ENCODE measurements at places on chromosomes 6 and 20.
A peak's percentile ranks its signal among the peaks of the same experiment; 100 is the strongest.

GRCh38 chr20:24782801-24783630, 166.1 kb upstream of the CST7 start:
- no peak for DNase-seq

- peak; percentile 65 for DNase-seq
These were observed 73.8 kb upstream of the SCP2D1 start for GRCh38 chr20:18739751-18740166.

DNA sequence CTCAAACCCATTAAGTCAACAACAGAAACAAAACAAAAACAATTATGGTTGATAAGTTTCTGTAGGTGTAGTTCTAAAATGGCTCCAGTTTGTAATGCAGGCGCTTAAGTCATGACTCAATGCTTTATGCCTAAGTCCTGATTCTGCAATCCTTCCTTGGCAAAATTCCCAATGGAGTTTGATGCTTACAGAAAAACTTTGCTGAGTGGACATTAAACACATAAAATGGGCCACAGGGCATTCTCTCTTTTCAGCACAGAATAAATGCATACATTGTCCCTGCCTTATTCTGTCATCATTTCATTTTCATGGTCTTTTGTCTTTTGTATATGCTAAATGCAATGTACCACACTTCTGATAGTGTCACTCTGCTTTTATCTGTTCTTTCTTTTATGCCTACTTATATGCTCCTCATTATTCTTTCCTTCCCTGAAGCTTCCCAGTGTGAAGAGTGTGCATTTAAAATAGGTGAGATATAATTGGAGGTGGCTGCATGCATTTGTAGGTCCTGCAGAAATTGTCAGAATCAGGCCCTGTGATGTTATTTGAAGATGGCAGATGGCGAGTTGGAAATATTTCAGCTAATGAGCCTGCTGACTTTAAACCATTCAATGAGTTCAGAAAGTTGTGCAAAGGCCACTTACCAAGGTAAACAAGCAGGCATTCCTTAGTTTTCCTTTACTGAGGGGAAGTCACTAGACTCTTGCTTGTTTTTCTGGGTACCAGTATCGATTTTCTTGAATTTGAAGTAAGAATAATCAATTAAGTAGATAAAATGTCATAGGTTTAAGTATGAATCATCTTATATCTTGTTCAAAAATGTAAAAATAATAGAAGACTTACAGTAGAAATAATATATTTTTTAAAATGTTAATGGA, 313.1 kb downstream of the TRDN start:
- no peak for DNase-seq

DNA sequence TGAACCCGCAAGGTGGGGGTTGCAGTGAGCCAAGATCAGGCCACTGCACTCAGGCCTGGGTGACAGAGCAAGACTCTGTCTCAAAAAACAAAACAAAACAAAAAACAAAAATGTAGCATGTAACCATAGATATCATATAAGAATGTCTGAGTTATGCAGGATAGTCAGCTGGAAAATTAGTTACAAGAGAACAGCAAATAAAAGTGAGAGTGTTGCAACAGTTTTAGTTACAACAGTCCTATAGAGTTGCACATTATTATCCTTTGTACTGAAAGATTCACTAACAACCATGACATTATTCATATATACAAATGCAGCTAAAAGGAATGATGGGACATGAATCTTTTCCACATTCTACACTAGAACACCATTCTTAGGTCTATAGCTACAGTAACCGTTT, 16.4 kb downstream of the RNF24 start:
- DNase-seq = no peak

GRCh38 chr6:20092071-20092566, 120.2 kb downstream of the MBOAT1 start:
- peak; percentile 17 for DNase-seq

DNA sequence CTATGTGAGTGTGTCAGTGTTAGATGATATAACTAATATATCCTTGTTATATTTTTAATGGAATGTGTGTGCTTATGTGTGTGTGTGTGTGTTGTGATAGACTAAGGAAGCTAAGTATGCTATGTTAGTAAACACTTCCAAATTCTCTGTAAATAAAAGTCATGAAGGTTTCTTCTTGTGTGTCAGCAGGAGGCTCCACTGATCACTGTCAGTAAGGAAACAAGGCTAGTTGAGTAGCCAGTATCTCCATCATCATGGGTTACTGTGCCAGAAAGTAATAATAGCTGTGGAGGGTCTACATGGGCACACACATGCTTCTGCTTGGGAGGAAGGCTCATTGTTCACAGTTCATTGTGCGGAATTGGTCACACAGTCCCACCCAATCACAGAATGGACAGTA, 302.8 kb upstream of the RNF217 start:
- DNase-seq = no peak

DNA sequence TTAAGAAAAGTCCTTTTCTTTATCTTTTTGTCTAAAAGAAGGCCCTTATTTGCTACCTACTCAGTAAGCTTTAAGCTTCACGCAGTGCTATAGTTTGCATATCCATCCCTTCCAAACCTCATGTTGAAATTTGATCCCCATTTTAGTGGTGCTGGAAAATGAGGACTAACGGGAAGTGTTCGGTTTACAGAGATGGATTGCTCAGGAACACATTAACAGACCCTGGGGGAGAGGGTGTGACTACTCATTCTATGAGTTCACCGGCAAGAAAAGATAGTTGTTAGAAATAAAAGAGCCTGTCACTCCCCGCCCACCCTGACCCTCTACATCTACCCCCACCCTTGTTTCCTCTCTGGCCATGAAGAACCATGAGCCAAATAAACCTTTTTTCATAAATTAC, 546.2 kb downstream of the MEI4 start:
- no peak for DNase-seq

DNA sequence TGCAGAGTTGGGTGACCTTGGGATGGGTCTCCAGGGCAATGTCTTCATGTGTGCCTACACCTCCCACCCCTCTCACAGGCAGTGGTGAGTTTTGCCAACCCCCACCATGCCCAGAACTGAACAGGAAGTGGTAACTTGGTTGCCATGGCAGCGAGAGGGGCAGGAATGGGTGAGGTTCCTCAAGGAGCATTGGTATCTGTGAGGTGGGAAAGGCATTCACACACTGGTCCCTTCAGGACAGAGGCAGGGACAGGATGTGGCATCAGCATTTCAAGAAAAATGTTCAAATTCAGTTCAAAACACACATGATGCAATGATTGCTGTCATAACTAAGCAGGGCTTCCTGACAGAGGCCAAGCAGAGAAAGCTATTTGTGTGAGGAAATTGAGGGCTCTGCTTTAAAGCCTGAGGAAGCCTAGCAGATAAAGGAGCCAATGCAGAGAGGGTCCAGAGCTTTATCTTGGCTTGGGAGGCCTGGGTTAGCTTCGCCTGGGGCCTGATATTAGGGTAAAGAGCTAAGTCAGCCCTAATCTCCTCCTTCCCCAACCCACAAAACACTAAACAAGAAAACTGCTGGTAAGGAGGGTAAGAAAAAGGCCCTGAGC, 551 bp downstream of the TREML2 start:
- no peak for DNase-seq

DNA sequence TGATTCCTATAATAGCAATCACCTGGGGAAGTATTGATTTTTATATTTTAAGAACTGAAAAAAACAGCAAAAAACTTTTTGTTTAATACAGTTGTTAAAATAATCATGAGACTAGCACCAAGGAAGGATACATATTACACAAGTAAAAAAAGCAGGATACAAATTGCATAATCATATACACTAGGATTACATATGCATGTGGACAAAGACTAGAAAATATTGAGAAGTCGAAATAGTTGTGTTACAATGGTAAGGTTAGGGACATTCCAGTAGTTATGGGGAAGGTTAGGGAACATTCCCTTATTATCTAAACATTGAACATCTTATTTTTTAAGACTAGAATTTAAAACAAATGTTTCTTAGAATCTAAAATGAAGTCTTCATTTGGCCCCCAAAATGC, 9.5 kb downstream of the NUS1 start:
- no peak for DNase-seq

GRCh38 chr20:20009784-20010253, 7.3 kb upstream of the NAA20 start:
- DNase-seq = no peak

GRCh38 chr20:57781901-57782300, 72.1 kb upstream of the PMEPA1 start:
- DNase-seq = no peak

DNA sequence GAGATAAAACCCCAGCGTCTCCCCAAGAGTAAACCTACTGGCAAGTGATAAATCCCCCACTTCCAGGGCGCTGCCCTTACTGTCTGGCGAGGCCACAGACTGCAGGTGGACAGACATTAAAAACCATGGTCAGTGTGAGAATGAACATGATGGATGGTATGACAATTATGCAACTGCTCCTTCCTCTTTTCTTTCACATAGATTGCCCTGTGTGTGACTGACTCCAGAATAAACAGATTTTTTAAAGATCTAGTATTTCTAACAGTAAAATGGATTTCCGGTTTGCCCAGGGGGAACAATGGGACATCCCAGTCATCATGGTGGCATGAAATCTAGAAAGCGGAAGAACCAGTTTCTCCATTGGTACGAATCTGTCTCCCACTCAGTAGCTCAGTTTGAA, 153.7 kb downstream of the FOXC1 start:
- DNase-seq = no peak

DNA sequence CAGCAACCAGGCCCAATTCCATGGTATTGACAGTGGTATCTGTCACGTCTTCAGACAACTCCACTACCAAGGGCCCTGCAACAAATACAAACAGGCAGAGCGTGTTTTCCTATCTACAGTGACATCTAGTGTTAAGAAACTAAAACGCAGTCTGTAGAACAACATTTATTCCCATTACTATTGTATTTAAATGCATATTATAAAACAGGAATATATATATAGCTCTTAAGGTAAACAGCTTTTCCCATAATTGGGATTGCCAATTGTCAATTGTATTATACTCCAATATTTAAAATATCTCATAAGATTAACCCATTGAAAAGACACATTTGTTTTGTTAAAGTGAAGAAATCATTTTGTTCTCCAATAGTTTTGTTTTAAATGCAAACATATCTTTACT, 97.2 kb downstream of the KIF16B start:
- no peak for DNase-seq

DNA sequence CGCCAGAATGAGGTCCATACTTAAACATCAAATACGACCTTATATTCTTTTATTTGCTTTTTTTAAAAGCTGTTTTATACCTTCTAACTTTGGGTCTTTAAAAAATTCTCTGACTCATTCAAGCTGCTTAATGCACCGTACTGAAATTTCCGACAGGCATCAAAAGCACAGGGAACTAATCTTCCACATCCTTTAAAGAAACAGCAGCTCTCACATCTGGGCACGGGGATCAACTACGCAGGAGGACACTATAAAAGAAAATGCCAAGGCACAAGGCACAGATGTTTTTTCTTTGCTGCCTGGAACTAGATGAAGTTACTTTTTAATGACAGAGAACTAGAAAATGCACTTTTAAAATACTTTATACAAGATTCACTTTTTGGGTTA, 112.4 kb upstream of the ARG1 start:
- no peak for DNase-seq

- no peak for DNase-seq
These were observed 99.3 kb upstream of the CHD6 start for GRCh38 chr20:41717483-41717882.

DNA sequence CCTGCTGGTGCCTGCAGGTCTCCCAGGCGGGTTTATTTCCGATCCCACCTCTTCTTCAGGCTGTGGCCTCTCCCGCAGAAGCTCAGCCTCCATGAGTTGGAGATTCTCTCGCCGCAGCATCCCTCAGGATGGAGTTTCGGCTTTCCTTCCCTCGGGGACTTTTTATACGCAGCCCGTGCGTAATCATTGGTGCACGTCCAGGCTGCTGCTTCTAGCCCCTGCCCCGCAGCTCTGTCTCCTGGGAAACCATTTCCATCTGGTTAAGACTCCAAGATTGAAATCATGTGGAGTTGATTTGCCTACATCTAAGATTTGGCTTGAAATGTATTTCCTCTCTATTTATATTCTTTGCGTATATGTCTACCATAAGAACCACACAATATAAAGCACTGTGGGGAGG, 46.7 kb upstream of the CARMIL1 start:
- DNase-seq = no peak
